Stimulated activated CD4-positive, alpha-beta T cell treated with anti-CD3 and anti-CD28 coated beads, TNF-alpha, amount 100 ng/mL, for 1 hour (primary cell): ENCODE measurements at places on chromosomes 1 and 21.

DNA sequence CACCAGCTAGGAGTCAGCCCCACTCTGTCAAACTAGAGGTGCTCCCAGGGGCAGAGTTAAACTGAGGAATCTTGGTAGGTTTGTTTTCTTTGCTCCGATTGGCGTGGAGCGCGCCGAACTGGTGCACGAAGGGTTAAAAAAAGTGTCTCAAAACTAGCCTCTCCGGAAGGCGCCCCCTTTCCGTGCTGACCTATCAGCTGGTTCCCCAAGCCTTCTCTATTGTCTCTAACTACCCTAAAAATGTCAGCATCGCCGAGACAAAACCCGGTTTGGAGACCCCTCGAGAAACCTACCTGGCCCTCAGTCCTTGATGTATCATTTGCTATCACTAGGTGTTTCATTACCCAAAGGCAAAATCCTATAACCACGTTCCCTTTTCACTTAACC lies 2.2 kb downstream of the TGFB2 start:
- no peak for DNase-seq

DNA sequence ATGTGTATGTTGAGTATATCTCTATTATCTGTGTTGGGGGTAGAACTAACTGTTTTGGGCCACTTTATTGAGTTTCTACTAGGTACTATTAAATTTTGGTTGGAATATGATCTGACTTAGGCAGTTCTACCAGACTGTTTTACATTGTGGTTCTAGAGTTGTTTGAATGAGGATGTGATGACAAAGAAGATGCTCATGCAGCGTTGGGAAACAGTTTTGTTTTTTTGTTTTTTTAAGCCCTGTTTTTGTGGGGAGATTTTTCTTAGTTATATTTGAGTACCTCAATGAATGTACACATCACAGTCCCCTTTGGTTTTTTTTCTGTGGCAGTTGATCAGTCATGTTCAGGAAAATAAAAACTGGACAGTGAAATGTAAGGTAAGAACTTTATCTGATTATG lies 40.1 kb downstream of the TMED5 start:
- no peak for DNase-seq

- no peak for DNase-seq
Measured at GRCh38 chr1:2232916-2233438, 4.9 kb downstream of the SKI start.

DNA sequence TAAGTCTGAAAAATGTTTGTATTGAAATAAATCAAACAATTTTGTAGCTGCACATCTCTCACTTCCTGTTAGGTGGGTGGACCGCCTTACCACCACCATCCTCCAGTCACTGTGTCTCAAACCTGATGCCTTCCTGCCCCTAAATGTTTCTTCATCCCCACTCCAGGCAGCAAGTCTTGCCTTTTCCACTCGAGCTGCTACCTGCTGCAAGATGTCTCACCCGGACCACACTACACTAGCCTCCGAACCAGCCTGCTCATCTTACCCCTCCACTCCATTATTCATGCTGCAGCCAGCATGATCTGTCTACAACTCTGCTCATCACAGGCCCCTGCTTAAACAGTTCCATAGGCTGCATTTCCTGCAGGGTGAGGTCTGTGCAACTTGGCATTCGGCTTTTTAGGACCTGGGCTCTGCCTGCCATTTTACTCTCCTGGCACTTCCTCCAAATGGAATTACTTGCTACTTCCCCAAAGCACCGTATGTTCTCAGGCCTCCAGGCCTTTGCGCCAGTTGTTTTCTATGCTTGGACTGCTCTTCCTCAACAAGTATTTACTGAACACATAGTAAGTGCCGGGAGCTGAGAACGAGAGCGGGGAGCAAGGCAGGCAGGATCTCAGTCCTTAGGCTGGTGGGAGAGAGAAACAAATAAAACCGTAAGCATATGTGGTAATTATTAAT lies 5.2 kb upstream of the SF3A3 start:
- no peak for DNase-seq

GRCh38 chr1:232837087-232837486 lies 31.9 kb downstream of the MAP10 start:
- no peak for DNase-seq

DNA sequence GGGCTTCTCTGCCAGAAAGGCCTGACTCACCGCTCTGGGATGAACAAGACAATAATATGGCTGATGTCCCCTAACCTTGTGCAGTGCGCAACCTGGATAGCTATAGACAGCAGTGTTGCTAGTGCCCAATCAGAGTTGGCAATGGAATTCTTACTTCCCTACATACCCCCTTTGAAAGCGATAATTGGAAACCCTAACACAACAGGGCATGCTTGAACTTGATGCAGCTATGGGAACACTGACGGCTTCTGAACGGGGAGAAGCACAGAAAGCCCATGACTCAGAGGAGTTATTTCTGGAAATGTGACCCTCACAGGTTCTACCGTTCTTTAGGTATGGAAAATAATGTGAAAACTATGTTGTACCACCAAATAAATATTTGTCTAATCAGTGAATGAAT lies 200.6 kb downstream of the TRABD2B start:
- DNase-seq = no peak

- no peak for DNase-seq
Measured at GRCh38 chr1:89322402-89322801, 41.5 kb upstream of the GBP6 start.

DNA sequence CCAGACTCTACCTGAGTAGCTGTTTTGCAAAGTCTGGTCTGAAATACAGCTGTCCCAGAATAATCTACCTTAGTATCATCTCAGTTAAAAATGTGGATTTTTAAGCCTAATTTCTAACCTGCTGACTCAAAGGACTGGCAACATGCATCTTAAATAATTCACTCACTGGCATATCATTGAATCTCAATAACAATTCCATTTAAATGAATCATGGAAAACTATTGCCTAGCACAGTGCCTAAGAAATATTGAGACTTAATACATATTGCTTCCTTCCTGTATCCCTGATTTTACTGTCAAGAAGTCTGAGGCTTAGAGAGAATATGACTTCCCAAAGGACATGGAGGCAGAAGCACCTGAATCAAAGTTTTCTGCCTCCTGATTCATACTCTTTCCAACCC lies 3.1 kb downstream of the CCDC190 start:
- no peak for DNase-seq
